ENCODE measurements at places on chromosomes 7 and 10.
A peak's percentile ranks its signal among the peaks of the same experiment; 100 is the strongest.

DNA sequence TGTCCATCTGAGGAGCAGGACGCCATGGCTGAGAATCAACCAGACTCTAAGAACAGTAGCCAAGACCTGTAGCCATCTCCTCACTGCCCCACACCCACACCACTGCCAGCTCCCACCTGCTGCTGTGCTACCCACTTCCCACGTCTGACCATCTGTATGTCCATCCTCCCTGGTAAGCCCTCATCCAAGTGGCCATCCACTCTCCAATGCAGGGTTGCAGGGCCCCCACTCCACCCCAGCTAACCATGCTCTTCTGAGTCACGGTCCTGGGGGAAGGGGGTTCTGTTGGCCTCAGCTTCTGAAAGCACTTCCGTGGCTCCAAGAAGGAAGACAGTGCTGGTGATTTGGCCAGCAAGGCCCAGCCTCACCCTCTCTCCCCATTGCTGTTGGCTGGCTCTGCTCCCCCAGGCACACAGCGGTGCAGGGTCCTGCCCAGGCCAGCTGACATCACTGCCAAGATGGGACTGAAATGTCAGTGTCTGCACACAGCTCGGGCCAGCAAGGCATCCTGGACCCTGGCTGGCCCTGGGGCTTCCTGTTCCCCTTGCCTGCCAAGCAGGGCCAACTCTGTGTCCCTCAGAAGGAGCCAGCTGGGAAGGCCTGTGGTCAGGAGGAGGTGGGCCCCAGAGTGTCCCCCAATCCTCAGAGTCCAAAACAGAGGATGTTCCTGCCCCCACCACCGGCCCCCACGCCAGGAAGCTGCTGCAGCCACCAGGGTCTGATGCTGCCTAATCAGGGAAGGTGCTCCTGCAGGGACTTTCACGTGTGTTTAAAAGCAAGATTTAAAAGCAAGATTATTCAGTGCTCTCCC lies 17.5 kb downstream of the RASGEF1A start:
- peak; percentile 40 for DNase-seq

- no peak for DNase-seq
Observed at GRCh38 chr7:50474382-50475160, 24.4 kb upstream of the FIGNL1 start.

DNA sequence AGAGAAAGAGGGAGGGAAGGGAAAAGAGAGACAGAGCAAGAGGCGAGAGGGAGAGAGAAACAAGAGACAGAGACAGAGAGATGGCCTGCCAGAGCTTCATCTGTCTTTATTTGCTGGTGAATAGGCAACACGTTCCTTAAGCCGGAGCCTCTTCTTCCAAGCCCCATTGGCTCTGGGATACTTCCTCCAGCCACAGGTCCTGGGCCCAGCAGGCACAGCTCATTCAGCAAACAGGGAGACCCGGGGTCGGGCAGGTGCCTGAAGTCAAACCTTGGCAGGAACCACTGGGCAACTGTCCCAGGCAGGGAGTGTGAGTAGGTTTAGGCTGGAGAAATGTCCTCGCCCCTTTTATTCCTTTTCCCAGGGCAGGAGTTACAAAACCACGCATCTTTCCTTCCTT lies 68.2 kb downstream of the MYL10 start:
- DNase-seq: peak; percentile 49

DNA sequence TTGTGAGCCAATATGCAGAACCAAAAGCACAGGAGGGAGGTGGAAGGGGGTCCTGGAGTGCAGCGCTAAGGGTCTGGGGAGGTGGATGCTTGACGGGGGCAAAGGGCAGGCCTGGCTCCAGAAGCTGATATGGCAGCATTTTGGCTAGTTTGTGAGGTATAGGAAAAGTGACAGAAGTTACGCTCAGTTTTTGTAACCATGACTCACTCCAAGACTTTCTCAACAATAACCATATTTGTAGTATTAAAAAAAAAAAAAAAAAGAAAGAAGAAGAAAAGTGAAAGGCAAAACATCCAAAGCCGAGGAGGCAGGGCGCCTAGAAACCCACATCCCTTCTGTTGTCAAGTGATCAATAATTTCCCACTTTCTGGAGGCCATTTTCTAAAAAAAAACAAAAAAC lies 92.3 kb downstream of the RNF216 start:
- no peak for DNase-seq

DNA sequence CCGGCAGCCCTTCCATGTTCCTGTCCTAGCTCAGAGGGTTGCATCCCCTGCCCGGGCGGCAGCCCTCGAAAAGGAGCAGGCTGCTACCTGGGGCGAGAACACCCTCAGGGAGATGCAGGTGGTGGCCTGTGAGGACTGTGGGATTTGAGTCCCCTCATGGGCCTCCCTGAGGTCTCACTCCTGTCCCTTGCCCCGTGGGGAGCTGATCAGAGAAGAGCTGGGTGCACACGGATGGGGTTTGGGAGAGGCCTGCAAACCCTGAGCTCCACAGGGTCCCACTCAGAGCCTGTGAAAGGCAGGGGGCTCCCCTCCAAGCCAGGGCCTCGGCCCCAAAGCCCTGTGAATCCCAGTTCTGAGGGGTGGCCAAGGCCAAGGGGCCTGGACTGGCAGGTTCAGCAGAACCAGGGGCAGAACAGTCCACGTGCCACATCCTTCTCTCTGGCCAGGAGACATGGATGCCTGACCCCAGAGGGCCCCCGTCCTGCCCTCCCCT lies 424 bp upstream of the CYP2W1 start:
- DNase-seq: no peak

DNA sequence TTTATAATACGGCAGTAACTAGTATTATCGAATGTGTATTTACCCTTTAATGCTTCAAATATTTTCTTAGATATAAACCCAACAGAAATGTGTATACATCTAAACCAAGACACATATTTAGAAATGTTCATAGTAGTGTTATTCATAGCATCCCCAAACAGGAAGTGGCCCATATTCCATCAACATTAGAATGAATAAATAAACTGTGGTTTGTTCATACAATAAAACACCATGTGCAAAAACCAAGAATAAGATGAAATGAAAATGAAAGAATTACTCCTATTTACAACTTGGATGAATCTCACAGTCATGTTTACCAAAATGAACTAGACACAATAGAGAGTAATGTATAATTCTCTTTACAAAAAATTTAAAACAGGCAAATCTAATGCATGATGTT lies 9.2 kb upstream of the CAV2 start:
- no peak for DNase-seq

DNA sequence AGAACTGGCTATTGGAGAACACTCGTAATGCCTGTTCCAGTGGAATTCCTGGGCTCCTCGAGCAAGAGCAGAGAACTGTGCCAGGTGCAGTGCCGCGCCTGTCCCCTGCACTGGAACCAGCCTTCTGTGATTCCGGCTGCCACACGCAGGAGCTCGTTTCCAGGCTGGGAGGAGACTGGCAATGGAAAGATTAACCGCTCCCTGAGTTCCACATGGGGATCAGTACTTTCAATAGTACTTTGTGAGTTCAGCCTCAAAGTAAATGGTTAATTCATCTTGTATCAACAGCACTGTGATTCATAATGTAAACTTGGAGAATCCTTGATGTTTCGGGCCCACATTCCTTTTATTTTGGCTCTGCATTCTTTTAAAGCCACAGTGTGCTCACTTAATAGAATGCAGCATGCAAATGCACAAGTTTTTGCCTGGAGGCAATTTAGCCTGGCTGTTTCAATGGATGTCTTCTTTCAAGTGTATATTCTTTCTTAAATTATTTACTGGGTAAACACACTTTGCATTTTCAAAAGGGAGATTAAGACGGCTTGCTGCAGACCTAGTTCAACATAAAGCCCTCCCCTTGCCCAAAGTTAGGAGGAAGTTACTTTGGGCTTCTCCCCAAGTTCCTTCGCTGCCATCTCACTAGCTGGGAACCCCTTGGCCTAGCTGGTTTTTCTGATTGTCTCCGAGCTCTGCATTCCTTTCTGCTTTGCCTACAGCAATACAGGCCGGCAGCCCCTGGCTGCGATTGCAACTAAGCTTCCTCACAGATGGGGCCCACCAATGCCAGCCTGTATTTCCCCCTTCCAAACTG lies 138.1 kb upstream of the TCF7L2 start:
- DNase-seq: no peak

GRCh38 chr10:18229826-18230225 lies 89.6 kb downstream of the CACNB2 start:
- no peak for DNase-seq

GRCh38 chr10:106711313-106711906 lies 453.1 kb downstream of the SORCS1 start:
- no peak for DNase-seq

DNA sequence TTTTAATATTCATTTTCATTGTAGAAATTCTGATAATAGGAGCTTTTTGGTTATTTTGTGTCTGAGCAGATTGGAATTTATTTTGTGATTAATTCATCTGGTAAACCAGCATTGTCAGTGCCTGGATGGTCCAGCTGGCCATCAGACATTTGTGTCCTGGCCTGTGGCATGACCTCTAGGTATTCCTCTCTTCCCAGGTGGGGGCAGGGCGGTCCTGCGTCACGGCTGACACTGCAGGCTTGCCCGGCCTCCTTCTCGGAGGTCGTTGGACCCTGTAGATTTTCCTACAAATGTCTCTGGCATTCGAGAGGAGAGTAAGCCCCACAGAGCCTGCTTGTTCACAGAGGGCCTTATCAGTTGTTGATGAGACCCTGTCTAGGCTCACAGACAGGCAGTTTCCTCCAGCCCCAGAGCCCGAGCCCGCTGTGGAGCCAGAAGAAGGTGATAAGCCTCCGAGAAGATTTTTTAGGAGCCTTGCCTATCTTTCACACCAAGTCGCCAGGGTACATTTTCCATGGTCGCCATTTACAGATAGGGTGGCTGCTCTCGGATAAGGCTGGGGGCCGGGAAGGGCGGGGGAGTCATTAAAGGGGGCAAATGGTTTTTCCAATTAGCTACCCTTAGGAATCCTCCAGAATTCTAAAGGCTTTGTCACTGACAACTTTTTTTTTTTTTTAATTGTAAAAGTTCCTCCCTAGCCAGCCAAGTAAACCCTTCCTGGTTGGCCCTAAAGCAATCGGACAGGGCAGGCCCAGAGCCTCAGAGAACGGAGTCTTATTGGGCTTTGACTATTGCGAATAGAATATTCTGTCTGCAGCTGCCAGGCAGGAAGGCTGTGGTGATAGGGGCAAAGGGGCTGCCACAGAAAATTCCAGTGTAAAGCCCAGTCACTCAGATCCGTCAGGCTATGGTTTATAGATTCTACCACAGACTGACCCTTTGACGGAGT lies 78.1 kb upstream of the TBX20 start:
- no peak for DNase-seq

DNA sequence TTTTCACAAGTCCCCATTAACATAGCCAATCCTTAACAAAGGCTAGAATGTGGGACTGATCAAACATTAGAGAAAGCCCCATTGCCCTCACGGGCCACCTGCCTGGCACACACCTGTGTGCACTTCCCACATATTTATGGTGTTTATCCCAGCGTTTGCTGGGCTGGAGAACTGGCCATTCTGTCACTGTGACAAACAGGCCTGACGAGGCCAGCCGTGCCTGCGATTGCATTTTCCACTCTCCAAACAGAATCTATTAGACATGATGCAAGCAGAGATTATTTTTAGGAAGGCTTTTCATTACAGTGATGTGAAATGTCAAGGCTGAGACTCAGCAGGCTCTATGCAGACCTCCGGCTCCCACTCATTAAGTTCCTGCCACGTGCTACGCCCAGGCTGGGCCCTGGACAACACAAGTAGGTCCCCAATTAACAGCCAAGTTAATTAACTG lies 20.4 kb downstream of the PTPRN2 start:
- DNase-seq: no peak

- DNase-seq: no peak
Observed at GRCh38 chr7:1922071-1922869, 252.2 kb downstream of the ELFN1 start.

DNA sequence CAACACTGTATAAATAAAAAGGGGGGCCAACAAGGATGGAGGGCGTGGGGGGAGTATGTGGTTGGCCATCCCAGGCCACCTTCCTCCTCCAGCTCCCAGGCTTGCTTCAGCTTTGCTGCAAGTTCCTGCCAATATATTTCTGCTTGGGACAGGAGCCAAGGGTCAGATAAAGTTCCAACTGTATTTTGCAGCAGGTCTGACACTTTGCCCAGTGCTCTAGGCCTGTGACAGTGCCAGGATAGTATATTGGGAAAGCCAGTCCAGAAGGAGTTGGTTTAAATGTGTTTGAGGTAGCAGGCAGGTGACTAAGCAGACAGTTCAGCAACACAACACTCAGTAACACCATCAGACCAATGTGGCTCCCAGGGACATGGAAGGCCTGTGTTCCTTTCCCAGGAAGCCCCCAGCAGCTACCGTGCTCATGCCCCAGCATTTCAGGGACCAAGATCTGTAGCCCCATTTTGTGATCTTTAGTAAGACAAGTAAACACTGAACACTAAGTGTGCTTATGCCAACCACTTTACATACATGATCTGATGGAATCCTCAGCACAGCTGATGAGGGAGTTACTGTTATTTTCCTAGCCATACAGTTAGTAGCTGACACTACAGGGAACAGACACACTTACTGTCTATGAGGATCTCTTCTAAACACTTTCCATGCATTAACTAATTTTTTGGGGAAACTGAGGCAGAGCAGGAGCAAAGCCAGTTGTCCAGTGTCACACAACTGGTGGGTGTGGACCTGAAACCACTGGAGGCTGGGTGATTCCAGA lies 38.9 kb downstream of the DNAJB12 start:
- peak; percentile 89 for DNase-seq

- DNase-seq: peak; percentile 78
Observed at GRCh38 chr7:130490888-130491804, 739 bp upstream of the MEST start.

GRCh38 chr7:84238596-84238995 lies 44.0 kb upstream of the SEMA3A start:
- no peak for DNase-seq

DNA sequence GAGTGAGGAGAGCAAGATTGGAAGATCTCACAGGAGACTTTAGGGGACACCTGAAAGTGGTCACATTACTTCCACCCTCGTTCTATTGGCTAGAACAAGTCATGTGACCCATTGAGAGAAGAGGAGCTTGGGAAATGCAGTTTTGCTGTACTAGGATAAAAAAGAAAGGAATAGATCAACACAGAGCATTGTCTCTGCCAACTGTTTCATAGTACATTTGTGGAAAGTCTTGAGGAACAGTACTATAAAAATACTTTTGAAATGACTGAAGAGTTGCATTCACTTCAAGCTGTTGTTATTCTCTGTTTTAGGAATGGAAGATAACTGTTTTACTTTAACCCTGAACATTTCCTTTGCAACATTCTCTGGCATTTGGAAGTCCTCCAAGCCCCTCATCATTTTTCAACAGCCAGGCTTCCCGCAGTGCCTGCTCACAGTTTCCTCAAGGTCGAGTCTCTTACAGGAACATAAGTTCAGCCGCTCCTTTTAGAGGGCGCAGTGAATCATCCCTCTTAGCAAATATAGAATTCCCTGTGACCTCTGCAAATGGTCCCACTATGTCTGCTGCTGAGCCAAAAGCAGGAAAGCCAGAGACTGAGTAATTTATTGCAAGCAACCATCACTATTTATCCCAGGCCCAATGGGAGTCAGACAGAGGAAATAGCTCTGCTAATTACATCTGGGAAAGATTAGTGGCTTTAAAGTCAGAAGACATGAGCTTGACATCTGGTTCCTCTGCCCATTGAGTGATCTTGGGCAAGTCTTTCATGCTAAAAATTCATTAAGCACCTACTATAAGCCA lies 40.7 kb downstream of the MRPL32 start:
- peak; percentile 81 for DNase-seq

- no peak for DNase-seq
Observed at GRCh38 chr7:90595342-90595800, 750 bp upstream of the CDK14 start.

All from sigmoid colon (tissue), 7 donors.